ENCODE measurements at places on chromosomes 3 and 15.

GRCh38 chr15:37425541-37425940 lies 325.2 kb upstream of the MEIS2 start:
- no peak for DNase-seq

DNA sequence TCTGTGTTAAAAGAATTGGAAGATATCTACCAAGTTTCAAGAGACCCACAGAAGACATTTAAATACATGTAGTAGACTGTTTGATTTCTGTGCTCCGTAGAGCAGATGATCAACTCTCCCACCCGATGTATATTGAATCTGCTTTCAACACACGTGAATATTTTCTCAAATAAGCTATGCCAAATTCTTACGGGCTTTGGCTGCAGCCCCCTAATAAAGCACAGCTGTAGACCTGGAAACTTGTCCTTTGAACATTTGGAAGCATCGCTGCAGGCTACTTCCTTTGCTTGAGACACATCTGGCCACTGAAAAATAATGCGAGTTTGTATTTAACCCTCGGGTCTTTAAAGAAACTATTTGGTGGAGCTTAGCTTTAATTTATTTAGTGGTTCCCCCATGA lies 98.3 kb upstream of the SELENOK start:
- DNase-seq: no peak

- no peak for DNase-seq
These were observed 6.8 kb upstream of the SHQ1 start for GRCh38 chr3:72855001-72855400.

DNA sequence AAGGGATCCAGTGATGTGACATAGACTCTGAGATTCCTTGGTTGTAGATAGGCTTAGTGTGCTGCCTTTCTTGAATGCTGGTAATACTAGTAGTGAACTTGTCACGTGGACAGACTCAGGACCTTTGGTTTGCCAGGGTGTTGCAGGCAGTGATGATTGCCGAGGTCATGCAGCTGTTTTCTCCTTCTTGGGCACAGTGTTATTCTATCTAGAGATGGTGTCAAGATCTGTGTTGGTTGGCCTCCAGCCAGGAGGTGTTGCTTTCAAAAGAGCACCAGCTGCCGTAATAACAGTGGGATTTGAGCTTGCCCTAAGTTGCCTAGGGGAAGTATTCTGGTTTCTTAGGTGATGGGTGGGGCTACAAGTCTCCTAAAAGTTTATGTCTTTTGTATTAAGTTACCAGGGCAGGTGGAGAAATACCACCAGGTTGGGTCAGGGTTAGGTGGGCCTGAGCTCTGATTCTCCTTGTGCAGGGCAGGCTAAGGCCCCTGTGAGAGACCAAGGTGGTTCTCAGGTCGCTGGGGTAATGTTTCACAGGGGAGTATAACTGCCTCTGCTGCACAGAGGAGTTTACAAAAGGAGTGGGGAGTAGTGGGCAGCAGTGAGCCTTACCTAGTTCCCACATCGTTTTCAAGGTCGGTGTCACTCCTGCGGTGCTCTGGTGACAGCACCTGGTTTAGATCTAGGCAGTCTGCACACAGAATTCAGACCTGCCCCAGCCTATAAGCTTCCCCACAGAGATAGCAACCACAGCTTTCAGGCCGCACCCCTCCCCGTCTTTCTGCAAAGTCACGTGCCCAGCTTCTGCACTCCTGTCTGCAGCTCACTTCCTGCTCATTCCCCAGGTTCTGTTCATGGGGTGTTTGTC lies 350.3 kb downstream of the DOCK3 start:
- DNase-seq: peak; percentile 43

DNA sequence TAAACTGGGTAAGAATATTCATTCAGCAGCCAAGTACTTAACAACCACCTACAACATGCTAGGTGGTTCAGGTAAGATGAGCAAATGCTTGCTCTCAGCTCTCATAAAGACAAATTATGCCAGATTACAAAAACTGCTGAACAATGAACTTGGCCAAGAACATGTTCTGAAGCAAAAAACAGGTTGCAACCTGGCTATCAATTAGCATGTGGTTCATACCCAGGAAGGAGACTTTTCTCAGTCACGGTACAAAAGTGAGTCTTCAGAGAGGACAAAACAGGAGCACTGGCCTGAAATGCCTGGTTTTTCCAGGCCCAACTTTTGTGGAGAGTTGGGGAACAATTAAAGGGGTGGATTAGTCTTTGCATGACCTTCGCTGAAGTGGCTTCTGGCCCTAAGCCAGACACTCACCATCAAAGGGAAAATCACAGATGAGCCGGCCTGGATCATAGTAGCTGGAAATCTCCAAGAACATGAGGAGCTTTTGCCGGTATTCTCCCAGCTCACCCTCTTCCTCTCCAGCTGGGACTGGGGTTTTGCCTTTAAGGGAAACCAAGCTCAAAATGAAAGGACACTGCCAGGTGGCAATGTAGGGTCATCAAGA lies 7.6 kb upstream of the PLA2G4F start:
- DNase-seq: no peak

DNA sequence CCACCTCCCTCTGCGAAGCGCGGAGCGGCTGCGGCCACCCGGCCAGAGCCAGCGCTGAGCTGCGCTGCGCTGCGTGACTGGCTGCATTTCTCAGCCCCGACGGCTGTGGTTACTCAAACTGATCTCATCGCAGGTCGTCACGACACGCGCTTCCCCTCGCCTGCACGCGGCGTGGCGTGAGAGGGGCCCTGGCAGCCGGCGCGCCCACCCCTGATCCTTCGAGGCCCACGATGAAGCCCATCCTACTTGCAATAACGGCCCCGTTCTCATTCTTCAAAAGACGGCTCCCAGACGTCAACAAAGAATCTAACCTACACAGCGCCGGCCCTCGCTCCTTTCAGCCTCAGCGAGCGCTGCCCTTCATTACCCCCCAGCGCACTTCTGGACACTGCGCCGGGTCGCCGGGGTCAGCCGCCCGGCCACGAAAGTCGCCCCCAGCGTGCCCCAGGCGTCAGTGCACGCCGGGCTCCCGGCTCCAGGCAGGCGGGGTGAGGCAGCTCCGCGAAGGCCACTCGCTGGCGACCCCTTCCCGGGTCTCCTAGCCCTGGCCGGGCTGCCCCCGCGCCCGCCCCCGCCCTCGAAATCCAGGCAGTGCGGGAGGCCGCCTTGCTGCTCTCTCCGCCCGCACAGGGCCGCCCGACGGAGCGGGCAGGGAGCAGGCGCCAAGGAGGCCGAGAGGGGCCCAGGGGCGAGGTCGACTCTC lies 9.9 kb upstream of the LEKR1 start:
- DNase-seq: peak; percentile 44

DNA sequence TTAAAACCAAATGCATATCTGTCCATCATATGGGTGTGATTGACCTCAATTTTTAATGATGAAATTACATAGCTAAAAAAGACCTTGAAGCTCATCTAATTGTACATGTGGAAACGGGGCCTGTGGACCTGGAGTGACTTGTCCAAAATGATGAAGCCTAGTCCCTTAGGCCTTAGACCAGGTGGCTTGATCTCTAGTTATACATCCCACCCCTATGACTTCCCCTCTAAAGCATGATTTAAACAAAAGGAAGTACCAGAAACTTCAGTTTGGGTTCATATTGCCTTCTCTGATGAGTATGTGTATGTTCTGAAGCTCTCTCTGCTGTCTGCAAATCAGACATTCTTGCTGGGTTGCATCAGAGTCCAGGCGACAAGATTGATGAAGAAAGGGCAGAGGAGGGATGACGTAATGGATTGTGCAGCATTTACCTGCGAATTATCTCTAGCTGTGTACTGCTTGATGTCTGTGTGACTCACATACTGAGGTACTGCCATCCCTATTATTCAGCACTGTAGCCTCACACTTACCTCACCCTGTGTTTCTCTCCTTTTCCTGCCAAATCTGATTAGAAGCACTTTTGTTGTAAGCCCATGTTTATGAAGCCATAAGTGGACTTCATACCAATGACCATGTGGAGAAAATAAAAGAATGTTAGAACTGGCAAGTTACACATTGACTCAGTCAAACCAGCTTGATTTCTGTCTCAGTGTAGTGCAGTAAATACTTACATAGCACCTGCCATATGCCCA lies 111.5 kb downstream of the FILIP1L start:
- DNase-seq: no peak

GRCh38 chr3:11134794-11135193 lies 19.5 kb upstream of the HRH1 start:
- DNase-seq: no peak

GRCh38 chr15:97014001-97014400 lies 683.5 kb downstream of the NR2F2 start:
- DNase-seq: no peak

DNA sequence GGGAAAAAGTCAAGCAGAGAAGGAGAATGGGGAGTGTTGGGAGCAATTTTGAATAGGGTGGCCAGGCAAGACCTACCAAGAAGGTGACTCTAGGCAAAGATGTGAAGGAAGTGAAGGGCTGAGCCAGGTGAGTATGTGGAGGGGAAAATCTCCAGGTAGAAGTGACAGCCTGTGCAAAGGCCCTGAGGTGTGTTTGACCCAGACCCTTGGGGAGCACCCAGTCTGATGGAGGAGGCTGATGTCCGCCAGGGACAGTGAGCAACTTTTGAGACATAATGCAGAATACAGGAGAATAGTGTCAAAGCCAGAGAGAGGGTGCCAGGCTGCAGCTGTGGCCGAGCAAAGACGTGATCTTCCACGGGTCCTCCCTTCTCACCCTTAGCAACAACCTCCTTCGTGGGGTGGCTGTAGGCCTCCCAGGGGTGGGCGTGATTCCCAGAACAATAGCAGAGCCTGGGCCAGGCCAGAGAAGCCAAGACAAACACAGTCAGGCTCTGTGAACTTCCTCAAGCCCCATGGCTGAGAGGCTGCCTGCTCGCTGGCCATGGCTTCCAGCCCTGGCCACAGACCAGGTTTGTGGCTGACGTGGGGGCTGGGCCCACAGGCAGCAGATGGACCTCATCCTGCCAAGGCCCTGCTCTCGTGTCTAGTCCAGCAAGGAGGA lies 58.1 kb downstream of the SLC6A6 start:
- DNase-seq: no peak

- no peak for DNase-seq
These were observed 21.2 kb downstream of the TM4SF4 start for GRCh38 chr3:149495581-149496125.

- no peak for DNase-seq
These were observed 3.0 kb downstream of the MYEF2 start for GRCh38 chr15:48175126-48175525.

GRCh38 chr3:66370179-66370578 lies 130.6 kb downstream of the LRIG1 start:
- DNase-seq: no peak

DNA sequence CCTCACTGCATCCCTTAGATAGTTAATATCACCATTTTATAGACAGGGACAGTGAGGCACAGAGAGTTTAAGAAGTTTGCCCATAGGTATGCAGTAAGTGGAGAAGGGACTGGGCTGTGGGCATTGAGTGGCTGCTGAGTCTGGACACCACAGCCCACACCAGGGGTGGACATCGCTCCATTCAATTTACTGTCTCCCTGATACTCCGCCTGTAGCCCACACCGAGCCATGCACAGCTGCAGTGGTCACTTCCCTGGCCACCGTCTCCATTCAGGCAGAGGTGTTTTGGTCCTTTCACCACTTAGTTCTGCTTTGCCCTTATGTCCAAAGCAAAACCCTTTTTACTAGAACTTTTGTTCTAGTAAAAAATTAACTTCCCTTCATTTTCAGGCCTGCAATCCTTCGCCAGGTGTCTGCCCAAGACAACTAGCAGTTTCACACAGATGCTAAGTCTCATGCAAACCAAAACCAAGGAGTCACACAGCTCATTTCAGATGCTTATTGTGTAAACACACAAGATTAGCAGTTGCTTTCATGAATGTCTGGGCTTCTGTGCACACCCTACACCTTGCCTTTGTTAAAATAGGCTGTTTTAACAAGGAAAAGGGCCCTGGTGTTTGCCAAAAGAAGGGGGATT lies 30.1 kb downstream of the ZNF35 start:
- no peak for DNase-seq

GRCh38 chr3:167851171-167851570 lies 115.7 kb downstream of the SERPINI1 start:
- no peak for DNase-seq

DNA sequence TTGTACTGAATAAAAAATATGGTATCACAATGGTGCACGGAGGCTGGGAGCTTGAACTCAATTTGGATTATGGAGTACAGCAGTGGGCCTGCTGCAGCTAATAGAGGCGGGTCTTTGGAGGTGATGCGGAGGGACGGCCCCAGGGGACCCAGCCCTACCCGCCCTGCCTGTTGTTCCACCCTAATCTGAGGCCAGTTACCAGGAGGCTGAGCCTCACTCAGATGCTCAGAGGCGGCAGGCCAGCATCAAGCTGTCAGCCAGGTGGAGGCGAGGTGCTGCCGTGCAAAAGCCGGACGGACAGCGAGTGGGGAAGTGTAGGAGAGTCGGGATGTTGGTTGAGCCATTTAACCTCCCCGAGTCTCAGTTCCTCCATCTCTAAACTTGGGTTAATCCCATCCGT lies 218.5 kb upstream of the RGMA start:
- DNase-seq: no peak

DNA sequence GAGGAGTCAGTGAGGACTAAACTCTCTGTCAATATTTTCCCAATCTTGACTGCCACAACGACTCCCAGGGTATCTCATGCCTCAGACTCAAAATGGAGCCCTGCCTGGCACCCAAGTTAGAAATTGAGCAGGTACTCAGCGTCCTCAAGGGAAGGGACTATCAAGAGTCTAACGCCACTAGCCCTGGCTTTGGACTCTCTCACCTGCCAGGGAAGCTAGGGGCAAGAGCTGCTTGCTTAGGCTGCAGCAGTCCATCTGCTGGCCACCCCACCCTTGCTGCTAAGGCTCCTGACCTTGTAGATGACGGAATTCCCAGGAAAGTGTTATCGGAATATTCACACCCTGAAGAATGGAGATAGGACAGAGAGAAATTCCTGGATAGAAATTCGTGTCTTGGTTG lies 33.0 kb downstream of the ZIC4 start:
- no peak for DNase-seq

GRCh38 chr3:124887177-124887931 lies at the start of gene ITGB5:
Gene ITGB5 (minus strand): TSS chr3:124887365. CDS start chr3:124887000, 365 bp downstream.
- DNase-seq: peak; percentile 17

GRCh38 chr3:127784865-127785710 lies 37.2 kb downstream of the MGLL start:
- no peak for DNase-seq

- no peak for DNase-seq
These were observed 259 bp upstream of the CILP start for GRCh38 chr15:65211482-65211982.

DNA sequence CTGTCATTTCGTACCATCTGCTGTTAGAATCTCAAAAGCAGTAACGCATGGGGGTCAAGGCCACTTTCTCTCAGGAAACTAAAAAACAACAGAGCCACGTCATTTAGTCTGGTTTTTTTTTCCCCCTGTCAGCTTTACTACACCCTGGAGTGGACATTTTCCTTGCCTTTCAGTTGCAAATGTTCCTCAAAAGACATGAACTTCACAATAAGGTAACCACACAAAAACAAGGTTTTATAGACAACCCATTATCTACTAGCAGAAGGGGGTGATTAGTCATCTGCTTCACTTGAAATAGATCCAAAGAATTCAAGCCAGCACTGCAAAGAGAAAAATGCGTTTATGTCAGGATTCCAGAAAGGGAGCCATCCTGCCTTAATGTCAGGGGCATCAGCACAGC lies 171.8 kb upstream of the CDIN1 start:
- DNase-seq: no peak
